ENCODE measurements at places on chromosomes 6 and 20. TPM values are rescaled to one million over a fixed set of nuclear protein-coding genes. Genes with fewer than 3 reads are reported as not detected.

Gene RGS19
- total RNA-seq = 7.0 TPM

Gene TMEM74B
- total RNA-seq = 1.1 TPM

Gene THBD
- 0.82 TPM for total RNA-seq

Gene RAET1G
- not detected for total RNA-seq

Gene PTK6
- total RNA-seq = 0.11 TPM

Gene PRRT1
- total RNA-seq = 4.5 TPM

Gene EIF6
- 104 TPM for total RNA-seq

DNA sequence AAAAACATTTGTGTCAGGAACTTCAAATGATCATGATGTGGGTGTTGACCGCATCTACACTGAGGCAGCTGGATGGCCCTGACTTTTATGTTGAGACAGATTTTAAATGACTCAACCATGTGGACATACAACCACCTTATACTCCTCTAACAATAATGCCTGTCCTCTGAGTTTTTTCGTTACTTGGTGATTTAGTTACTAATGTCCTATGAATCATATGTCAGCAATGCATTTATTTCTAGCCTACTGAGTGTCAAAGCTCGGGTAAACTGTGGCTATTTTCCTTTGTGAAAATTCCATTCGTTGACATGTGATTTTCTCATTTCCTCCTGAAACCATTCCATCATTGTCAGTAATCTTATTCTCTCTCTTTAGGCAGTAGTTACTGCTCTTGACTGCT is 38.9 kb upstream of the NKX2-4 start:
- DNase-seq = no peak
- H3K36me3 ChIP-seq = no peaks in the 10 kb centered on the region
- no peaks in the 10 kb centered on the region for H3K4me1 ChIP-seq
- H3K4me3 ChIP-seq = no peak overlapping the region
- peaks cover 55% of the 10 kb centered on the region for H3K27me3 ChIP-seq
- H3K27ac ChIP-seq = no peak overlapping the region

DNA sequence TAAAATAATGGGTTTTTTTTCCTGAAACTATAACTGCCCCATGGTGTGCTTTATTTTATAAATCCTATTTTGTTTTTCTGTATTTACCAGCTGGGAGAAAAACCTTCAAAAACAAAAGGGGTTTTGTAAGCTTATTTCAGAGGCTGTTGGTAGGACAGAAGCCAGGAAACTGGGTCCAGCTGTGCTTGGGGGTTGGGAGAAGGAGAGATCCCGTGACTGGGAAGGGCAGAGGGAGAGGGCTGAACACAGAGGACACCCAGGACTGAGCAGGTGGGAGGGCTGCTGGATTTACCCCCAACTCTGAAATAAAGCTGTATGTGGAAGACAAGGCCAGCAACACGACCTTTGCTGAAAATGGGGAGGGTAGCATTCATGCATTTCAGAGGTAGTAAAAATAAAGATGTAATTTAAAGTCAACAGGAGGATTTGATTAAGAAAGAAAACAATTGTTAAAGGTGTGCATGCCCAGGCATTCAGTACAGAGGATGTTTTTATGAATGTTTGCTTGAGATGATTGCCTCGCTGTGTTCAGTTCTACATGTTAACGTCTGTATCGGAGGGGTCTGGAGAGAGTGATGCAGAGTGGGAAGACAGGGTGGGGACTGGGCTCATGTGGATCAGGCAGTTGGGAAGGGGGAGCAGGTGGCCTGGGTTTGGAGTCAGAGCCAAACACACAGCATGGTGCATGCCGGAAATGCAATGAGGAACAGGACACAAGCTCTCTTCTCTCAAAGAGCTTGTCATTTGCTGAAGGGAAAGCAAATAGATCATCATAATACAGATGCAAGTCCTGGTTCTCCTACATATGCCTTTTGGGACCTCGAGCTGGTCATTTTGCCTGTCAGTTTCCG is 21.4 kb downstream of the ARFGEF3 start:
- H3K36me3 ChIP-seq = peaks cover 5% of the 10 kb centered on the region
- no peak overlapping the region for H3K4me3 ChIP-seq
- no peak for DNase-seq
- H3K27ac ChIP-seq = peak overlapping the region; percentile 13
- peaks cover 20% of the 10 kb centered on the region for H3K4me1 ChIP-seq

- no peak overlapping the region for H3K4me3 ChIP-seq
- DNase-seq = no peak
- H3K27me3 ChIP-seq = no peaks in the 10 kb centered on the region
- peaks cover 13% of the 10 kb centered on the region for H3K36me3 ChIP-seq
- H3K27ac ChIP-seq = no peak overlapping the region
These were observed 4.2 kb downstream of the ZNF337 start for GRCh38 chr20:25692499-25692898.

DNA sequence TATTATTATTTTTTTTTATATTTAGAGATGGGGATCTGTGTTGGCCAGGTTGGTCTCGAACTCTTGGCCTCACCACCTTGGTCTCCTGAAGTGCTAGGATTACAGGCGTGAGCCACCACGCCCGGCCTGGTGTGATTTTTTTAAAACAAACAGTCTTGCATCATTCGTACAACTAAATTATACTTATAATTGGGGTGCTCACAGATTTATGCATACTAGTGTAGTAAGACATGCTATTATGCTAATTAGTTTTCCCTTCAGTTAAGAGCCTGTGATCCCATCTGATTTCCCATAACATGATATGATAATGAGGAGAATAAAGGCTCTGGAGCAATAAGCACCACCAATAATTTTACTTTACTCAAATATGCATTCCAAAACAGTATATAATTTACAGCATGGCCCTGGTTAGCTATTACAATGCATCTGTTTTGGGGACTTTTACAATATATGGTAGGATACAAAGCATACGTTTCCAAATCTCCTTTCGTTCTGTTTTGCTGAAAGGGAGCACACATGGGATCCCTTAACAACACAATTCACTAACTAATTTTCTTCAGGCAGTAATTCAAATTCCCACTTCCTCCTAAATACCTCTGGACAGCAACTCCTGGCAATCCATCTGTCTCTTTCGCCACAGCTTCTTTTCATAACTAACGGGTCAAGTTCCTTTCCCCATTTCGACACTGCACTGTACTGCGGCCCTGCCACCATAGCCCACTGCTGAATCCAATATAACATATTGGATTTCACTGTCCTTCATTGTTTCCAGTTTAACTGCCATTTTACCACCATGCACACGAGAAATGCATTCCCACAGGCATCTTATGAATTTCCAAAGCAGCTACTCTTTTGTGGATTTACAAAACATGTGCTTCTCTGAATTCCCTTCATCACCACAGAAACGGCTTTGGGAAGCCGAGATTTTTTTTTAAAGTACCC is 1.7 kb downstream of the NUDT3 start:
- H3K4me3 ChIP-seq = no peak overlapping the region
- H3K4me1 ChIP-seq = peaks cover 8% of the 10 kb centered on the region
- no peaks in the 10 kb centered on the region for H3K27me3 ChIP-seq
- H3K27ac ChIP-seq = no peak overlapping the region
- no peaks in the 10 kb centered on the region for H3K36me3 ChIP-seq

- H3K27me3 ChIP-seq = no peaks in the 10 kb centered on the region
- H3K4me3 ChIP-seq = no peak overlapping the region
- H3K4me1 ChIP-seq = peaks cover 24% of the 10 kb centered on the region
- peak overlapping the region; percentile 89 for H3K27ac ChIP-seq
- no peak for DNase-seq
These were observed 20.3 kb upstream of the LRRN4 start for GRCh38 chr20:6074145-6074561.

DNA sequence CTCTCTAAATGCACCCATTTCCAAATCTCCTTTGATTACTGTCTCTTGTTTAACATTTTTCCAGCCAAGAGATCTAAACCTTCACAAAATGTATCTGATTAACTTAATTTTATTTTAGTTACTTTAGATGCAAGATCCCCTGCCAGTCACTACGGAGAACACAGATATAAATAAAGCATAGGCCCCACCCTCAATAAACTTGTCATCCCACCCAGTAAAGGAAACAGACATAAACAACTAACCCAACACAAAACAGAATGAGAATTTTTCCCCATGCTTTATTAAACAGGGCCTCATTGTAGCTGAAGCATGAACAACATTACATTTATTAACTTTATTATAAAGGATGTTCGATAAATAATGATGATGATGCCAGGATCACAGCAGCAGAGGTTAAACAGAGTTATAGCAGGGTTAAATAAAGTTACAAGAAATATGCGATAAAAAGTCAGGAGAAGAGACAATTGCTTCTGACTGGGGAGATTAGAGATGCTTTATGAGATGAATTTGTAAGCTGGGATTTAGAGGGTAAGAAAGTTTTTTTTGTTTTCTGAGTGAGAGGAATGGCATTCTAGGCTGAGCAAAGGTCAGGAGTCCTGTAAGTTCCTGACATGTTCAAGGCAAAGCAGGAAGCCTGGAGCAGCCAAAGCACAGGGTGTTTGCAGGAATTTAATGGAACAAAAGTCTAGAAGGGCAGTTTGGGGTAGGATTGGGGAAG is 41.1 kb downstream of the TFAP2A start:
- no peaks in the 10 kb centered on the region for H3K36me3 ChIP-seq
- peak overlapping the region; percentile 65 for H3K27ac ChIP-seq
- DNase-seq = no peak
- peaks cover 27% of the 10 kb centered on the region for H3K4me1 ChIP-seq

GRCh38 chr20:18727032-18727508 is 86.5 kb upstream of the SCP2D1 start:
- DNase-seq = no peak
- no peak overlapping the region for H3K27ac ChIP-seq
- H3K27me3 ChIP-seq = no peaks in the 10 kb centered on the region
- no peaks in the 10 kb centered on the region for H3K36me3 ChIP-seq
- H3K4me3 ChIP-seq = no peak overlapping the region

DNA sequence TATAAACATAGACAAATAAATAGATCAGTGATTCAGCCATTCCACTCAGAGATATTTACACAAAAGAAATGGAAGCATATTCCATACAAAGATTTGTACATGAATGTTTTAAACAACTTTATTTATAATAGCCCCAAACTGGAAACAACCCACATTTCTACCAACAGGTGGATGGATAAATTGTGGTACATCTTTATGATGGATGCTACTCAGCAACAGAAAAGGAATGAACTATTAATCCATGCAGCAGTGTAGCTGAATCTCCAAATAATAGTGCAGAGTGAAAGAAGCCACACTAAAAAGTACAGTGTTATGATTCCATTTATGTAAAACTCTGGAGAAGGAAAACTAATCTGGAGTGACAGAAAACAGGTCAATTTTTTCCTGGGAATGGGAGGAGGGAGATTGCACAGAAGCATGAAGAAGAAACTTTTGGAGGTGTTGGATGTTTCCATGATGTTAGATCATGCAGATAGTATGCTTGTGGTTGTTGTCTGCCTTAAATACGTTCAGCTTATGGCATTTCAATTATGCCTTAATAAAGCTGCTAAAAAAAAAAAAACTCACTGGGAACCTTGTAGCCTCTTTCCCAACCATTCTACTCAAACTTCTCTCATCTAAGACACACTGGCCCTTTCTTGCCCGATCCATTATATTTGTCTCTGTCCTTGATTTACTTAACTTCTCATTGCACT is 100.9 kb downstream of the PPP1R14C start:
- no peak overlapping the region for H3K4me3 ChIP-seq
- no peaks in the 10 kb centered on the region for H3K36me3 ChIP-seq
- DNase-seq = no peak
- no peak overlapping the region for H3K27ac ChIP-seq

DNA sequence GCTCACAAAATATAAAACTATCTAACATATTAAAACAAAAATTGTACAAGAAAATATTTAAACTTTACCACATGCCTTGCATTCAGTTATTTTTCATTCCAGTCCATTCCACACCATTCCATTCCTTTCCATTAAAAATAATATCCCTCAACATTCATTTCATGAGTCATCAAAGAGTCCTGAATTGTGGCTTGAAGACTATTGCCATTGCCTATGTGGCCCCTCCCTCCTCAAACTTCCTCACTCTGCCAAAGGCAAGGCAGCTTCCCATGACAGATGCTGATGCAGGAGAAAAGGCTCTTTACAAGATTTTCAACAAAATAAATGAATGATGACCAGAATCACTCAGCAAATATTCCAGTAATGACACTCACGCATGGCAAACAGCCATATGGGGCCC is 31.7 kb downstream of the IL20RA start:
- DNase-seq = no peak
- no peak overlapping the region for H3K27ac ChIP-seq
- H3K36me3 ChIP-seq = no peaks in the 10 kb centered on the region
- no peaks in the 10 kb centered on the region for H3K27me3 ChIP-seq
- H3K4me1 ChIP-seq = peaks cover 48% of the 10 kb centered on the region

DNA sequence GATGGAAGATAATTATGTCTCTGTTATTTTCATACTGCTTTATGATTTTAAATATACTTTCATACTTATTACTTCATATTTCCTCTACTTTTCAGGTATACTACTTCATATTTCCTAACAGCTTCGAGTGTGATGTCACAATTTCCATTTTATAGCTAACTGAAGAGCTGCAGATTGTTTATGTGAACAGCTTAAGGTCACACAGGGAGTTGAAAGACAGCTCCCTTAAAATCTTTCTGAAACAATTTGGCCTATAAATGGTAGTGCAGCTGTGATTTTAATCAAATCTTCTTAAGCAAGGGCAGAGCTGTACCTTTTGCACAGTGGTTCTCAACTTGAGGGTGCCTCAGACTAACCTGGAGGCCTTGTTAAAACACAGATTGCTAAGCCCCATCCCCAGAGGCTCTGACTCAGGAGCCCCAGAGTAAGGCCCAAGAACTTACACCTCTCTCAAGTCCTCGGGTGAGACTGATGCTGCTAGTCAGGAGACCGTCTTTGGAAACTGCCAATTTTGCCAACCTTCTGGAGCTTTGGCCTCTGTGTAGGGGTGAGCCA is 347.0 kb upstream of the HSF2 start:
- H3K27ac ChIP-seq = no peak overlapping the region
- H3K4me1 ChIP-seq = peaks cover 42% of the 10 kb centered on the region
- no peaks in the 10 kb centered on the region for H3K27me3 ChIP-seq
- no peak for DNase-seq

DNA sequence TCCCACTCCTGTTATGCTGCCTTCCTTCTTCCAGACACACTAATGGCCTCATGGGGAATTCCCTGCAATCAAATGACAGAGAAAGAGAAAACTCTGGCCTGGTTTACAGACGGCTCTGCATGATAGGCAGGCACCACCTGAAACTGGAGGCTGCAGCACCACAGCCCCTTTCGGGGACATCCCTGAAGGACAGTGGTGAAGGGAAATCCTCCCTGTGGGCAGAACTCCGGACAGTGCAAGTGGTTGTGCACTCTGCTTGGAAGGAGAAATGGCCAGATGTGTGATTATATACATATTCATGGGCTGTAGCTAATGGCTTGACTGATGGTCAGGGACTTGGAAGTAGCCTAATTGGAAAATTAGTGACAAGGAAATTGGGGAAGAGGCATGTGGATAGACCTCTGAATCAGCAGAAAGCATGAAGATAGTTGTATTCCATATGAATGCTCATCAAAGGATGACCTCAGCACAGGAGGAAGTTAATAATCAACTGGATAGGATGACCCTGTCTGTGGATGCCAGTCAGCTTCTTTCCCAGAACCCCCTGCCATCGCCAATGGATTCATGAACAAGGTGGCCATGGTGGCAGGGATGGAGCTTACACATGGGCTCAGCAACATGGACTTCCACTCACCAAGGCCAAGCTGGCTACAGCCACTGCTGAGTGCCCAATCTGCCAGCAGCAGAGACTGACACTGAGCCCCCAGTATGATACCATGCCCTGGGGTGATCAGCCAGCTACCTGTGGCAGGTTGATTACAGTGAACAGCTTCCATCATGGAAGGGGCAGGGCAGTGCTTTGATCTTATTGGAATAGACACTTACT is 44.5 kb upstream of the VSX1 start:
- peaks cover 27% of the 10 kb centered on the region for H3K27me3 ChIP-seq
- H3K4me3 ChIP-seq = no peak overlapping the region
- no peaks in the 10 kb centered on the region for H3K4me1 ChIP-seq
- no peak overlapping the region for H3K27ac ChIP-seq
- DNase-seq = no peak
- no peaks in the 10 kb centered on the region for H3K36me3 ChIP-seq

All from mesothelial cell of epicardium (in vitro differentiated cells).